ENCODE measurements at places on chromosomes 7 and 10.
A peak's percentile ranks its signal among the peaks of the same experiment; 100 is the strongest.

- DNase-seq = no peak
Observed at GRCh38 chr10:104577861-104578521, 63.1 kb upstream of the SORCS3 start.

DNA sequence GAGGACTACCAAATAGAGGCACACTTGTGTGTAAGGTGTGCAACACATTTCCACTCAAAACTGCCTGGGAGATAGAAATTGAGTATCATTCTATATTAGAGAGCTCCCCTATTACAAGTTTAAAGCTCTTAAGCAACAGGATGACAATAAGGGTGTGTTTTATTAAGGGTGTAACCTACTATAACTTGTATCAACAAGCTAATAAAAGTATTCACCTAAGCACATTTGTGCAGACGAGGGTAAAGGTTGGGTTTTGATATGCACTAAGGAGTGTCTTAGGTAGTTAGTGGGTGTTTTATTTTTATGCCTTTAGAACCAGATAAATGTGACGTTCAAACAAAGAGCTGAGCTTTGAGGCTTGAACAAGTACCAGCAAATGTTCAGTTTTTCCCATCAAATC, 2.8 kb upstream of the FAM53B start:
- no peak for DNase-seq

DNA sequence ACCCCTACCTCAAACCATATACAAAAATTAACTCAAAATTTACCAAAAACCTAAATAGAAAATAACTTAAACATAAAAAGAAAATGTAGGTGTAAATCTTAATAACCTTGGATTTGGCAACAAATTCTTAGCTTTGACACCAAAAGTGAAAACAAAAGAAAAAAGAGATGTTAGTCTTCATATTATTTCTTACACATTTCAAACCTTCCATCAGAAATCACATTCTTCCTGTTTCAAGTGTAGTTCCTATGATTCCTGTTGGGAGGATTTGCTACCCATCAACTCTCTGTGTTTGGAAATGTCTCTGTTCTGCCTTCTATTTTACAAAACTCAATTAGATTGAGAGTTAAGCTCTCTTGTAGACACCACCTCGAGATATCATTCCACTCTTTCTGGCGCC, 62.0 kb downstream of the GNA12 start:
- DNase-seq = no peak

GRCh38 chr10:9508606-9509005, 1454.1 kb downstream of the GATA3 start:
- DNase-seq = no peak

DNA sequence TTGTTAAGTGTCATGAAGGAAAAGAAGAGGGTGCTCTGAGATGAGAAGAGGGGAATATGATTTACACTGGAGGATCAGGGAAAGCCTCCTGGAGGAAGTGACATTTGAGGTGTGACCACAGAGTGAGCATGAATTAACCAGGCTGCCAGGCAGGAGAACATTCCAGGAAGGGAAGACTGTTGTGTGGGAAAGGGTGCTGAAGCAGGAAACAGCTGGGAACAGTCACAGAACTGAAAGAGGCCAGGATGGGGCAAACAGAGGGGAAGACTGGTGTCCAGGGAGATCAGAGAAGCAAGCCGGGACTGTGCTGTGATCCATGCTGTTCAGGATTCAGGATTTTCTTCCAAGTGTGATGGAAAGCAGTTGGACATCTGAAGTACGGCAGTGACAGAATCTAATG, 14.9 kb downstream of the HIPK2 start:
- no peak for DNase-seq

DNA sequence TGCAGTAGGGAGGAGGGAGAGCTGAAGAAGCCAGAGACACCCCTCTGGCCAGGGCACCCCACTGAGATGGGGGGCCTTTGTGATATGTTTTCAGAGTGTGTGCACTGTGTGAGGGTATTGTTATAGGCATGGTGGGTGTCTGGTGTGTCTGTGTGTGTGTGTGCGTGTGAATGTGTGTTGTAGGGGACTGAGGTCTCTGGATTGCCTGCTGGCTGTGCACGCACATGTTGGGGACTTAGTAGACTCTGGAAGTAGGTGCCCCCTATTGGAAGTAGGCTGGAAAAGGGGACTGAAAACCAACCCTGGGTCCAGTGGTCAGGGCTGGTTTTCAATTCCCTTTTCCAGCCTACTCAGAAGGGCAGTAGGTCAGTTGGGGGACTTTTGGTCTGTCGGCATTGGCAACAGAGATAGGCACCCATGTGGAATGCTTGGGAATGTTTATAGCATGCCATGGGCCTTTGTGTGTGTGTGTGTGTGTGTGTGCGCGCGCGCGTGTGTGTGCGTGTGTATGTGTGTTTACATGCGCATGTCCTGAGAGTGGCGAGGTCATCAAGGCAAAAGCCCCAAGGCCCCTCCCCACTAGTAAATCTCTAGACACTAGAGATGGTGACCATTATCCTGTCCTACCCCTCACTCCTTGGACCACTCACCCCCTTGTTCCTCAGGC, 78.8 kb downstream of the HIF1AN start:
- DNase-seq = peak; percentile 8

GRCh38 chr7:80632139-80632538, 6.3 kb upstream of the CD36 start:
- DNase-seq = no peak

- DNase-seq = no peak
Observed at GRCh38 chr7:157604661-157605381, 268.0 kb downstream of the DNAJB6 start.

DNA sequence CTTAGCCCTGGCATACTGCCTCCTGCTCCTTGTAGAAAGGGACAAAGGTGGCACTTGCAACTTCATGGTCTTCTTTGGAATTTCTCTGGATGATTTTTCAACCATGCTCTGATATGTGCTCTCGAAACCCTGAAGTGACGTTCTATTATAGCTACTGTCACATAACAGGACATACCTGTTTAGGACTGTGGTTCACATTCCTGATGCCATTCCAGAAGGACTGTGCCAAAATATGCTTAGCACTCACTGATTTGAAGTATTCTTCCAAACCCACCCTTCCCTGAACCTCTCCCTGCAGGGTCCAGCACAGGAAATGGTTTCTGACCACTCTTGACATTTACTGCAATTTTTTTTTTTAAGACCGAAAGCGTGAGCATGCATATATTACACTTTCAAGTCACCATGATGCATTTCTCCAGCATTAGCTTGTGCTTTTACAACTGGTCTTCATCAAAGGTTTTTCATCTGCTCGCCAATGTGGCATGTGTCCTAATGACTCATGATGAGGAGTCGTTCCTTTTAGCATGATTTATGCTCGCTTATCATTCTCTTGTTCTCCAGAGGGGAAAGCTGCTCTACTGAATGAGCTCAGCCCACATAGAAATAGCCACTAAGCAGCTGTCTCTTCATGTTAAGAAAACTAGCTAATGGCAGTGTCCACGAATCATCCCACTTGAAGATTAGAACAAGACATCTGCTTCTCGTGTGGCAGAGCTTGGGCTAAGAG, 135.2 kb downstream of the ADAM12 start:
- no peak for DNase-seq

DNA sequence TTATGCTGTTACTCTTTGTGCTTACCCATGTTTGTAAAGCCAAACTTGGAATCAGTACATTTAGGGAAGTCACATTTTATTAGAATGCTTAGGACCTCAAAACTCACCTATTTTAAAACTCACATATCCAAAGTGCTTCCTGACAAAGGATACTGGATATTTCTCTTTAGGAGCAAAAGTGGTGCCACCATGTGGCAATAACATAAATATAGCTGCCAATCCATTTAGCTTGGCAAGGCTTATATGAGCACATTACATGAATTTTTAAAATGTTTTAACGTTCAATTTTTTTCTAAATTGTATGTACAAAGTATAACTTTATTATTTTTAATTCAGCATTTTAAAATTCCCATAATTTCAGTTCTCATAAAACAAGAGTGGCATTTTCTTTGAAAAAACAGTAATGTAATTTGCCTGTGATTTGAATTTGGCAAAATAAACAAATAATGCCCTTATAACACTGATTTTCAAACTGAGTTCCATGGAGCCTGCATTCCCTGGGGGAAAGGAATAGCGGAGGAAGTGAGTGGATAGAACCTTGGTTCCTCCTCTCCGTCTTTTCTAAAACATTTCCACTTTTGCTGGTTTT, 75.4 kb downstream of the HDAC9 start:
- DNase-seq = peak; percentile 72

GRCh38 chr10:1411956-1412355, 325.4 kb downstream of the ADARB2 start:
- DNase-seq = no peak

- DNase-seq = no peak
Observed at GRCh38 chr10:308572-309085, 173.4 kb downstream of the ZMYND11 start.

- DNase-seq = no peak
Observed at GRCh38 chr10:71496927-71497762, 100.4 kb downstream of the CDH23 start.

GRCh38 chr7:113562242-113562641, 356.6 kb downstream of the PPP1R3A start:
- DNase-seq = no peak

DNA sequence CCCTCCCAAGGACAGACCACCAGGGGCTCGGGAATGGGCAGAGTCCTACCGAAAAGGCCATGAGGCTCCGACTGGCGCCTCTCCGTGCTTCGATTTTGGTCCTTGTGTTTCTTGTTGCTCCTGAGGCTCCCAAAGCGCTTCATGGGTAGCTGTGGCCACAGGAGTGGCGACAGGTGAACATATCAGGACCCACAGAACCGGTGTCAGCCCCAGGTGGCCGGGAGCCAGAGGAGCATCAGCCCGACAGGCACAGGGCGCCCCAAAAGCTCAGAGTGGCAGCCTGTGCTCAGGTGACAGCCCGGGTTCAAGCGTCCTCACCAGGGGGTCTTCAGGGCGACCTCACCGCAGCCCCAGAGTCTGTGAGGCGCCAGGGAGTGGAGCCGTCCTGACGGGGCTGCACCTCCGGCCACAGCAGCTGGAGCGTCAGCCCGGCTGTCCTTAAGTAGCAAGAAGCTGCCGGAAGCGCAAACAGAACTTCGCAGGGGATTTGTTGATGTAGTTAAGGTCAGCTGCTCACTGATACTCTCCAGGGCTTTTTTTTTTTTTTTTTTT, 141.0 kb downstream of the PRKAG2 start:
- no peak for DNase-seq

GRCh38 chr7:101390901-101391301, 28.2 kb downstream of the COL26A1 start:
- DNase-seq = no peak

GRCh38 chr7:9680713-9681112, 1247.3 kb downstream of the NXPH1 start:
- DNase-seq = no peak

DNA sequence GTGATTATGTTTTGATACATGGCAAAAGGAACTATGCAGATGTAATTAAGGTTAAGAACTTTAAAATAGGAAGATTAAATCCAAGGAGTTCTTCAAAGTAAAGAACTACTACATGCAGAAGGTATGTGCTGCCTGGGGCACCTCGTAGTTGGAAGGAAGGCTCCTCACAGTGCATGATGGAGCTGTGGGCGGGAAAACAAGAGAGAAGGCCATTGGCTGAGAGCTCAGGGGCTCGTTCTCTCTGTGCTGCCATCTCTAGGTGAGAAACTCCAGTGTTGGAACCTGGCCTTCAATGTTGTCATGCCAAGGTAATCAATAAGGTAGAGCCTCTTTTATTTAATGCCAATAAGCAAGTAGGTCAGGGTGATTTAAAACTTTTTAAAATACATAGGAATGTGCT, 391.4 kb upstream of the ETV1 start:
- no peak for DNase-seq

Measured in cerebellar cortex (tissue), 1 donor.